ENCODE measurements at places on chromosomes 4 and X. TPM values are rescaled to one million over a fixed set of nuclear protein-coding genes. Genes with fewer than 3 reads are reported as not detected.

DNA sequence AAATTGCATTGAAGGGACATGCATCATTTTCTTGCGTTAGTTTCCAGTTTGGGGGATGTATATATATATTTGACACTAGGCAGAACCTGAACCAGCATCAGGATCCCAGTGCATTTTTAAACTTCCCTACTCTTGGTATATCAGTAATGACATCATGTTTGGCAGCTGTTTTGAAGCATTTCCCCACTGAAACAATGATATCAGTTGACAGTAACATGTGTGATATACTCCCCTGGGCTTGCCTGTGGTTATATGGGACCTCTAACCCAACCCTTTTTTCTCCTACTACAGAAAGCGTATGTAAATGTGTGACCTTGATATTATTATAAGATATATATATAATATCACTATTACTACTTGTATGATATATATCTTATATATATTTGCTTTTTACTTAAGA, 225.9 kb upstream of the CASK start:
- no peak for DNase-seq
- H3K4me1 ChIP-seq: no peaks in the 10 kb centered on the region
- H3K36me3 ChIP-seq: no peaks in the 10 kb centered on the region
- no peak overlapping the region for H3K27ac ChIP-seq
- H3K27me3 ChIP-seq: no peaks in the 10 kb centered on the region
- H3K4me3 ChIP-seq: no peak overlapping the region

DNA sequence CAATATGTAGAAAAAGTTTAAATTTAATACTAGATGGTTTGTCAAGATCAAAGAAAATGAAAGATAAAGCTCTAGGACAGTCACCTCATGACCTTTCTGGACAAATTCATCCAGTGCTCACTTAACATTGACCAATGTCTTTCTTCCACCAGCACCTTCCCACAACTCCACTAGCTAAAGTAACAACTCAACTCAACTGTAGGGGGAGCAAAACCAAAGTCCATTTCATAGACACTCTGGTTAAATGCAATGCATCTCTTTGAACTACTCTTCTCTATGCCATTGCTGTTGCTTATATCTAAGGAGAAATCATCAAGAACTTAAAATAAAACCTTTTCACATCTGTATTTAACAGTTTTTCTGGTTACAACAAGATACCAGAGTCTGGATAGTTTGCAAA, 25.1 kb downstream of the UGT2B4 start:
- no peak overlapping the region for H3K27ac ChIP-seq
- no peaks in the 10 kb centered on the region for H3K4me1 ChIP-seq
- no peak for DNase-seq
- H3K4me3 ChIP-seq: no peak overlapping the region
- H3K27me3 ChIP-seq: no peaks in the 10 kb centered on the region
- H3K36me3 ChIP-seq: no peaks in the 10 kb centered on the region

DNA sequence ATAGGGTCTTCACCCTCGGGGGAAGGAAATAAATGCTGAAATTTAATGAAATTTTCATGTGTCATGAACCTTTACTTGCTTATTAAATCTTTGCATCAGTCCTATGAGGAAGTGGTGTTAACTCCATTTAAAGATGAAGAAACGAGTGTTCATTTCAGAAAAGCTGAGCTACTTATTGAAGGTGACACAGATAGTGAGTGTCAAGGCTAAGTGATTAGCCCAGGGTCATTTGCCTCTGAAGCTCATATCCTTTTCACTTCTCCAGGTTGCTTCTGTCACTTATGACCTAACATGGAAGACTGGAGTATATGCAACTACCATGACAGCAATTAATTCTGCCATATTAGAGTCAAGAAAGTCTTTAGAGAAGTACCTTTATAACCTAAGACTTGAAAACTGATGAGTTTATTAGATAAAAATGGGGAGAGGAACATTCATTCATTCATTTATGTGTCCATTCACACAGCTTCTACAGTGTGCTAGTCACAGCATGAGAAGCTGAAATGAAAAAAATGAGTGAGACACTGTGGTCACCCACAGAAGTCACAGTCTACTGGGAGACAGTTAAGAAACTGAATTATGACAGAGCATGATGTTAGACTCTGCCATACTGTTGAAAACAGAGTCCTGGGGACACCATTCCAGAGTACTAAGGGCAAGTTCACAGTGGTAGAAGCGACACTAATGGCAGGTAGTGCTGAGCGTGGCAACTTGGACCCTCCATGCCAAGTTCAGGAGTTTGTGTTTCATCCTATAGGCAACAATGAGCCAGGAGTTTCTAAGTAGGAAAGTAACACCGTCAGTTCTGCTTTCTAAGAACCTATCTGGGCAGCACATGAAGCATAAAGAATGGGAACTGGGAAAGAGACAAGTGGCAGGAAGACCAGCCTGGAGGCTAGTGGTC, 21.3 kb downstream of the ALPK1 start:
- H3K27me3 ChIP-seq: no peaks in the 10 kb centered on the region
- H3K4me1 ChIP-seq: no peaks in the 10 kb centered on the region
- H3K27ac ChIP-seq: no peak overlapping the region
- DNase-seq: no peak

Gene ZMAT1
- 7.3 TPM for total RNA-seq

GRCh38 chr4:54473798-54474197, 184.0 kb upstream of the KIT start:
- H3K4me1 ChIP-seq: no peaks in the 10 kb centered on the region
- H3K36me3 ChIP-seq: no peaks in the 10 kb centered on the region
- H3K27me3 ChIP-seq: no peaks in the 10 kb centered on the region
- no peak overlapping the region for H3K27ac ChIP-seq
- DNase-seq: no peak
- no peak overlapping the region for H3K4me3 ChIP-seq

DNA sequence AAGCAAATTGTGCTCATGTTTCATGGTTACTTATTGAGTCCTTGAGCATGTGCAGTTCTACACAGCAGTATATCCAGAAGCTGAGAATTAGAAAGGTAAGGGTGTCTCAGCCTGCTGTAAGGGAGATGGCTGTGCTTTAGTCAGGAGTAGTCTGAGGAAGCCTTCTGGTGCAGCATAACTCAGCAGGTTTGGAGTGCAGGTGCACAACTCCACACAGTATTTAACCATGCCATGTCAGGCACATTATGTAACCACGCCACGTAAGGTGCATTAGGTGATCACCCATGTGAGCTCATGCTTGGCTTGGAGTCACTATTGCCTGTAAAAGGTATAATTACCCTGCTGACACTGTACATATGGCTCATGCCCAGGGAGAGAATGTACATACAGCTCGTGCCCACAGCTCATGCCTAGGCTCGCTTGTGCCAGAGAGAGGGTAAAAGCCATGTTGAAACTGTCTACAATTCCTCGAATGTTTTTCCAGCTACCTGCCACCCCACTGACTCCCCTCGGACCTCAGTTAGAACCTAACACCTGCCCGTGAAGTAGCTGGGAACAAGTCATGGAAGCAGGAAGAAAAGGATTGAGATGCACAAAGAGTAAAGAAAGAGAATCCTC, 37.8 kb downstream of the UCHL1 start:
- no peak overlapping the region for H3K4me3 ChIP-seq
- no peaks in the 10 kb centered on the region for H3K27me3 ChIP-seq
- no peak overlapping the region for H3K27ac ChIP-seq
- DNase-seq: no peak
- no peaks in the 10 kb centered on the region for H3K4me1 ChIP-seq
- no peaks in the 10 kb centered on the region for H3K36me3 ChIP-seq

DNA sequence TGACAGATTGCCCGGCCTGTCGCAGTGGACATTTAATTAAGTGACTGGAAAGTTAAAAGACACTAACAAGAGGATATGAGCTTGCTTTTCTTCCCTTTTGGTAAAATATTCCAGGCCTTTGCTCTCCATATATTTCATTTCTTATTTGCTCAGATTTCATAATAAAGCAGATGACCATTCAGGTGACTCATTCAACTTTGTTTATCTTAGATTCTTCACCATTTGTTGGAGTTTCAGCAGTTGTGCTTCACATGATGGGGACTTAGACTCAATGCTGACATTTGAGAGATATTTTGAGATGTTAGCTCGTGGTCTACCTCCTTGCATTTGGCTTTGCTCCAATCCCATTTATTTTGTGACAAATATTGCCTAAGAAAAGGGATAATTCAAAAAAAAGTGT, 312.2 kb downstream of the ARHGAP24 start:
- H3K36me3 ChIP-seq: no peaks in the 10 kb centered on the region
- H3K27ac ChIP-seq: no peak overlapping the region

- no peaks in the 10 kb centered on the region for H3K36me3 ChIP-seq
- no peak overlapping the region for H3K27ac ChIP-seq
- no peaks in the 10 kb centered on the region for H3K27me3 ChIP-seq
- DNase-seq: no peak
- no peak overlapping the region for H3K4me3 ChIP-seq
- no peaks in the 10 kb centered on the region for H3K4me1 ChIP-seq
Measured at GRCh38 chr4:121277194-121278105, 103.4 kb downstream of the QRFPR start.

Gene HNRNPDL
- 158 TPM for total RNA-seq

Gene USO1
- 52.0 TPM for total RNA-seq

Gene MFAP3L
- 10.0 TPM for total RNA-seq

- H3K27ac ChIP-seq: no peak overlapping the region
- H3K4me1 ChIP-seq: no peaks in the 10 kb centered on the region
- no peak for DNase-seq
- no peaks in the 10 kb centered on the region for H3K27me3 ChIP-seq
Measured at GRCh38 chrX:51026862-51027261, 116.3 kb downstream of the BMP15 start.

- no peak overlapping the region for H3K27ac ChIP-seq
- no peaks in the 10 kb centered on the region for H3K36me3 ChIP-seq
- no peak for DNase-seq
Measured at GRCh38 chr4:120773641-120774040, 148.9 kb downstream of the PRDM5 start.

DNA sequence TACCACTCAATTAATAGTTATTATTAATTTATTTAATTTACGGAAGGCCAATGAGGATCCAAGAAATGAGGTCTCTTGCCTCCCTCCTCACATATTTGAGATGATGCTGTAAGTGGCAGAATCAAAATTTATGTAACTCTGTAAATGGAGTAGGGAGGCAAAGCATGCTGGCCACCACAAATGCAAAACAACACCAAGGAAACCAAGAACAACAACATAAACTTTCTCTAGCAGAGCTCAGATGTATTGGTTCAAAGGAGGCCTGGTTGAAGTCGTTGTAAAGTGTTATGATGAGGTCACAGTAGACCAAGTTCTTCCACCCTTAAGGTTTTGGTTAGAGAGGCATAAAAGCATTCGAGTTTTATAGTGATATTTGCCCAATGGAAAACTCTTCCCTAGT, 194.8 kb upstream of the FAT1 start:
- no peak overlapping the region for H3K4me3 ChIP-seq
- H3K27me3 ChIP-seq: no peaks in the 10 kb centered on the region
- no peak overlapping the region for H3K27ac ChIP-seq
- H3K36me3 ChIP-seq: no peaks in the 10 kb centered on the region
- no peaks in the 10 kb centered on the region for H3K4me1 ChIP-seq

GRCh38 chrX:7620560-7620959, 222.4 kb upstream of the VCX start:
- H3K4me3 ChIP-seq: no peak overlapping the region
- no peak overlapping the region for H3K27ac ChIP-seq
- no peaks in the 10 kb centered on the region for H3K36me3 ChIP-seq
- H3K27me3 ChIP-seq: no peaks in the 10 kb centered on the region
- no peaks in the 10 kb centered on the region for H3K4me1 ChIP-seq

- peak; percentile 35 for DNase-seq
- no peak overlapping the region for H3K4me3 ChIP-seq
- H3K27ac ChIP-seq: no peak overlapping the region
Measured at GRCh38 chr4:78951862-78952472, 12.7 kb upstream of the PAQR3 start.

DNA sequence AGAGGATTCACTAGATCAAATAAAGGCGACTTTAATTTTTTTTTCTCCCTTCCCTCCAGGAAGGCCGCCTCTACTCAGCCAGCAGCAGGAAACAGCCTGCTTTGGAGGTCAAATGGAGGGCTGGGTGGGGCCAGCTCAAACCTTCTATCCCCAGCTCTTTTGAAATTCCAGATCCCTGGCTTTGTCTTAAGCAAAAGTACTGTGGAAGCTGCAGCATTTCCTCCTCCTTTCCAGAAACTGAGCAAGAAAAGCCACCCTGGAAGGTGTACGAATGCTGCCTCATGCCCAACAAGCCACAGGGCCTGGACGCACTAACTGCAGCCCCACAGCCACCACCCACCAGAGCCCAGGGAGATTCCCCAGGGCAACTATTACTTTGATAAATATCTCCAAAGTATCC, 55.1 kb upstream of the ZCCHC13 start:
- H3K27me3 ChIP-seq: no peaks in the 10 kb centered on the region
- H3K27ac ChIP-seq: no peak overlapping the region
- DNase-seq: no peak
- no peaks in the 10 kb centered on the region for H3K4me1 ChIP-seq
- H3K36me3 ChIP-seq: no peaks in the 10 kb centered on the region

DNA sequence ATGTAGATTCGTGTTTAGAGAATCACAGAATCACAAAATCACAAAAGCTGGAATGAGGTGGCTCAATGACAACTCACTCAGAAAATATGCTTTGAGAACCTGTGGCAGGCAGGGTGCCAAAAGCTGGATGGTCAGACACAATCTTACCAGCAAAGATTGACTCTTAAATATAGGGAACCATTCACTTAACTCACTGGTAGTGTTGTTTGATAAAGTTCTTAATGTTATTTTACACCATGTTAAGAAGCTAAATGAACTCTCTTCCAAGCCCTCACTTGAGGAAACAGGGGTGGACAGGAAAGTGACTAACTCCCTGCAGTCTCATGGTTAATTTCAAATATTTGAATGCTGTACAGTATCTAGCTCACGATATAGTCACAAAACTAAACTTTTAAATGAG, 5.7 kb upstream of the SCOC start:
- H3K27me3 ChIP-seq: no peaks in the 10 kb centered on the region
- H3K36me3 ChIP-seq: no peaks in the 10 kb centered on the region
- no peak overlapping the region for H3K27ac ChIP-seq
- no peak for DNase-seq
- H3K4me1 ChIP-seq: no peaks in the 10 kb centered on the region
- H3K4me3 ChIP-seq: no peak overlapping the region

DNA sequence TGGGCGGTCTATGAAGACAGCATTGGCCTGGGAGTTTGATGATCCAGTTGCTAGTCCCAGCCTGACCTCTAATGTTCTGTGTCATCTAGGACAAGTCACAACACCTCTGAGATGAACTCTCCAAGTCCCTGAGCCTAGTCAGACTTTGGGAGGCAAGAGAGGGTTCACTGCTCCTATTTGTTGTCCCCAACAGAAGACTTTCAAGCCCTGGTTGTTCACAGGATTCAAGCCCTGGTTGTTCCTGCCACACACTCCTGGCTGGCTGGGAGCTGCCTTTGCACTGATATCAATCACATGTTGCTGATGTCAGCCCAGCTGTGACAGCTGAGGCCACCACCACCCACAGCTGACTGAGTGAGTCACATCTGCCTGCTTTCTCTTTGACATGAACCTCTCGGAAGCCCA, 253.2 kb upstream of the RASGEF1B start:
- no peaks in the 10 kb centered on the region for H3K36me3 ChIP-seq
- H3K27me3 ChIP-seq: no peaks in the 10 kb centered on the region
- no peak overlapping the region for H3K4me3 ChIP-seq
- H3K27ac ChIP-seq: no peak overlapping the region
- H3K4me1 ChIP-seq: no peaks in the 10 kb centered on the region

Data from prostate gland (tissue), 2 donors.